ENCODE measurements at places on chromosomes 3 and 15.

- no peak for DNase-seq
These were observed 505.0 kb upstream of the THBS1 start for GRCh38 chr15:39075756-39076341.

DNA sequence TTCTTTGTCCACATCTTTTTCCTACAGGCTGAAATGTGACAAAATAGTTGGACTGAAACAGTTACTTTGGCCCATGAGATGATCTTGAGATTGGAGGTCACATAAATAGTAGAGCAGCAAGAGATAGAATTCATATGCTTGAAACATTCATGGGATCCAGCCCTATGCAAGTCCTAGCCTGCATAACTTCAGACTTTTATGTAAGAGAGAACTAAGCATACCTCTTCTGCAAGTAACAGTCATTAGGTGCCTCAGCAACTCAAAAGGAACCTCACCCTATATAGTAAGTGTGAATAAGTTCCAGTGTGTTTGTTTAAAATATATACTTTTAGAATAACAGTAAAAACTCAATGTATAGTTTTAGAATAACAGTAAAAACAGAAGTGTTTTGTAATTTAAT, 138.0 kb upstream of the P2RY1 start:
- DNase-seq = no peak

DNA sequence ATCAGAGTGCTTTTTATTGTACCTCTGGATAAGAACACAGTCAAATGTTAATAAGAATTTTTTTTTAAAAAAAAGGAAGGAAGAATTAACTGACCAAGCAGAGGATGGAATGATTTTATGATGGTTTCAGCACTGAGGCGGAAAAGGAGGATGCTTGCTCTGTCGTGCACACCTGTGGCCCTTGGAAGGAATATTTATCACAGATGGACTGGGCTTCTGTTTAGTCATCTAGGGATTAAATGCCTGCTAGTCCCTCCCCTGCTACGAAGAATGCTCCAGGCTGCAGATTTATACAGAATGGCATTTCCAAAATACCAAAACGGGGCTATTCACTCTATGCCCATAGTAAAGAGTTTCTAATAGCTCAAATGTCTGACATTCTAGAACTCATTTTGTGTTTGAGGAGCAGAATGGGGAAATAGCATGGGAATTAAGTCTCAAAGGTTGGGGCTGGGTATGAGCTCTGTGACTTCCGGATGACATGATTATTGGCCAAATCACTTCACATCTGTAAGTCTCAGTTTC, 92.8 kb upstream of the BCL6 start:
- DNase-seq = no peak

GRCh38 chr3:159884661-159885402, 103.8 kb upstream of the IL12A start:
- peak; percentile 40 for DNase-seq

- no peak for DNase-seq
These were observed 162.6 kb downstream of the KLF13 start for GRCh38 chr15:31489281-31489680.

DNA sequence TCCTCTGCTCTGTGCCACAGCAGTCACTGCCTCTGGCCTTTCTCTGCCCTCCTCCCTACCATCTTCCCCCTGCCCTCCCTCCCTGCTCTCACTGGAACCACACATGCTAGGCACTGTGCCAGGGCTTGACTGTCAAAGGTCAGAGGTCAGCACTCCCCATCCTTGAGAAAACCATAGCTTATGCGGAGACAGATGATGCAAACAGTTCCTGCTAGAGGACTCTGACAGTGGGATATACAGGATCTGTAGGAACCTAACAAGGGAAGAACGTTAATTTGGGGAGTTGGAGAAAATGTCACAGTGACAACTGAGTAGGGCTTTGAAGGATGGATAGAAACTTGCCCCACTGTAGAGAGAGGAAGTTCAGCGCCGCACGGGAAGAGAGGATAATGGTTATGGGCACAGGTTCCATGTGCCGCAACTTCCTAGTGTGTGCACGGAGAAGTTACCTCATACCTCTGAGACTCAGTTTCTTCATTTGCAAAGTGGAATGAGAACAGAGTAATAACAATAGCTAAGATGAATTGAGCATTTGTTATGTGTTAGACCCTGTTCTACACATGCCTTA, 29.3 kb upstream of the XYLB start:
- no peak for DNase-seq

- no peak for DNase-seq
These were observed 68.5 kb downstream of the SAMMSON start for GRCh38 chr3:70067860-70068521.

DNA sequence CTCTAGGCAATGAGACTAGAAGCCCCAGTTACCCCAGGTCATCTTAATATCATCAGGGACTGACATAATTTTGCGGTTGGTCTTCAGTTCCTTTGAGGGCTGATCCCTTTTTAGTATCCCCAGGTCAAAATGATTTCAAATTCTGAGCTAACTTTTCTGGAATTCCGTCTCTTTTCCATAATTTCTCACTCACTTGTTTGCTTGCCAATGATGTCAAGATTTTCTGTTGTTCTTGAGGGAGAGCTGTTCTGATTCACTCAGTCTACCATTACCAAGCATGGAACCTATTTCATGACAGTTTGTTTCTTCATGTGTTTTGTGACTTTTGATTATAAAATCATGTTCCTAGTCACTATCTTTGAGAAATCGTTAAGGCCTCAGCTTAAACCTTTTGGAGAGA, 190.5 kb upstream of the LYSMD4 start:
- DNase-seq = no peak

GRCh38 chr3:159174715-159175692, 373.1 kb downstream of the MFSD1 start:
- DNase-seq = no peak

GRCh38 chr15:96330450-96331143, at the start of gene NR2F2:
TSS of gene NR2F2 (plus strand) at chr15:96330700. CDS start at chr15:96332106, 1,406 bp downstream.
- peak; percentile 68 for DNase-seq

All from GM19239 (cell line).